Esophagus squamous epithelium (tissue), 5 donors: ENCODE measurements at places on chromosomes 2 and 18.

DNA sequence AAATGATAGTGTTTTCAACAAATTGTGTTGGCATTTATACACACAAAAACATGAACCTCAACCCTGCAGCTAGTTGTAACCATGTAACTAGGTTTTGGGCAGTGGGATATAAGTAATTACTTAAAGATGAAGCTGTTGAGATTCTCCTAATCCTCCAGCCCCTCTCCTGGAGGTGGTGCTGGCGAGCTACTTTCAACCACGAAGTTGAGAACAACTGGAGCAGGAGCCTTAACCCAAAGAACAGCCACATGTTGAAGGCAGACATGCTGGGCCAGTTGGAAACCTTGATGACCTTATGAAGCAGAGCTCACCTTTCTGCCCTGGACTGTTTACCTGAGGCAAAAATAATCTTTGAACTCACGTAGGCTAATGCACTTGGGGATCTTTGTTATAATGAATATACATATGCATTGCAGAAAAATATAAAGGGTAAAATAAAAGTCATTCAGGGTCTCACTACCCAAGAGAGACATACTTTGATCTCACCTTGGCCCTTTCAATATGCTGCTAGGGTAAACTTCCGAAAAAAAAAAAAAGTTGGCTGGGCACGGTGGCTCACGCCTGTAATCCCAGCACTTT is 89.6 kb upstream of the NPAS2 start:
- DNase-seq, result no peak

- no peak for DNase-seq
These were observed 35.2 kb downstream of the CENPO start for GRCh38 chr2:24828238-24828996.

DNA sequence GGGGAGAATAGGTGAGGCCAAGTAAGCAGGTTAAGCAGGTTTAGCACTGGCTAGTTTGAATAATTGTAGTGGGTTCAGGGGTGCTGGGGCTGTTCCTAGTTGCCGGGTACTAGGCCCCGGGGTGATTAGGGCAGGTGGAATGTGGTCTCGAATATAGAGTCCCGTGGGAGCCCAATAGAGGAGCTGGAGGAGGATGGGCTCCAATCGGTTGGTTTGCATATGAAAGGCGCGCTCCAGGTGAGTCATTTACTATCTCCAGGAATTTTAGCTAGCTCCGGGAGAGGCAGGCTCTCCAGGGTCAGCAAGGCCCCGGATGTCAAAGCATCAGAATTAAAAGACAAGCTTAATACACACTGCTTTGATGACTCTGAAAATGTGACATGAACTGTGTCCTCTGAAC is 304.0 kb downstream of the ZNF521 start:
- no peak for DNase-seq

DNA sequence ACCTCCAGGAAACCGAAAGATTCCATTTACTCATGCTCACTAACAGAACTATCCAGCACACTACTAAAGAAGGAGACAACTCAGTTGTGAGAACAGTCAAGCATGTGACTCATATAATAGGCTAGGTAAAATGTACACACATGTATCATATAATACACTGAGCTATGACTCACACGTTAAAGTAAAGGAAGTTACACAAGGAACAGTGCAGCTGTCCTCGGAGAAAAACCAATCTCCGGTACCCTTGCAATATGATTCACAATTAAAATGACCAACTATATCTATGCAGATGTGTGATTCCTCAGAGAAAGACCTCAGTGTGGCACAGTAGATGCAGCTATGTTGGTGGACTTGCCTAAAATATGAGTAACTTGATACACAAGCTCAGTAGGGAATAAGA is 76.5 kb downstream of the STRN start:
- no peak for DNase-seq

DNA sequence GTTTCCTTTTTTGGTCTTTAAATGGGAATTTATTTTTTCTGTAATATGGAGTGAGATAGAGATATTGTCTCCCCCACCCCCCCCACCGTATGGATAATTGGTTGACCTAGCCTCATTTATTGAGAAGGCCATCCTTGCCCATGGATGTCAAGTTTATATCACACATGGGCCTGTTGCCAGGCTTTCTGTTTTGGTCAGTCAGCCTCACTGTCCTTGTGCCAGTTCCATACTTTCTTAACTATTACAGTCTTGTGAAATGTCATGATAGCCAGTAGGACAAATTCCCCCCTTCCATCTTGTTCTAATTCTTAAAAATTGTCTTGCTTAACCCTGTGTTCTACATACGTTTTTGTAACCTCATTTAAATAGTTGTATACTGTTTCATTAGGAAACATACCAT is 12.5 kb downstream of the BABAM2 start:
- DNase-seq, result no peak

GRCh38 chr2:82007071-82007664 is 1702.6 kb upstream of the LRRTM1 start:
- no peak for DNase-seq

DNA sequence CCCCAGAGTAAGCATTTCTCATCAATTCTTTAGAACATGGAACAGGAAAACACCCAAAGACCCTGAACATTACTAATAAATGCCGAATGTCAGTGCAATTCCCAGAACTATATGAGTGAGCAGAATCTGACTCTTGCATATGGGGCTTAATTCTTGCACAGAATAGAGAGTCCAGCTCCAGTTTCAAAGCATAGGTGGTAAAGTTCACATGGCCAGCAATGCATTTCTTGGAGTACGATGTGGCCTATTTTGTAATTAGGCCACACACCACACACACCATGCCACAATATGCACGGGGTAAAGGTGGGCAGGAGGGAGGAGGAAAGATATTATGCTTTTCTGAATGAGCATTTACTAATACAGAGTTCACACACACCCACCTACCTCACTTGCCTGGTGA is 56.5 kb downstream of the PLA2R1 start:
- DNase-seq, result no peak

DNA sequence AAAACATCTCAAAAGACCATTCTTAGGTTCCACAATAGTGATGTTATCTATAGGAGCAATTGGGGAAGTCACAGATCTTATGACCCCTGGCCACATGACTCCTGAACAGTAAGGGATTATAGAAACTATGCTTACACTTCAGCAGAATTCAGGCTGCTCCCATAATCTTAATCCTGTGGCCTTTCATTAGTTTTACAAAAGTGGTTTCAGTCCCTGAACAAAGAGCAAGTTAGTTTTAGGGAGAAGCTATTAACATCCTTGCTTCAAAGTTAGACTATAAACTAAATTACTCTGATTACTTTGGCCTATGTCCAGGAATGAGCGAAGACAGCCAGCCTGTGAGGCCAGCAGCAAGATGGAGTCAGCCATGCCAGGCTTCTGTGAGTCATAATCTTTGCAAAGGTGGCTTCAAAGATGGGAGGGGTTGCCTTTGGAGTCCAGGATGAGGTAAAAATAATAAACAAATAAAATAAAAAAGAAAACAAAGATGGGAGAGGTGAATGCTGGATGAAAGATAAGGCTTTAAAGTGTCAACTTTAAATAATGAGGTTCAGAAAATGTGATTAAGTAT is 168.7 kb upstream of the NDUFV2 start:
- no peak for DNase-seq

DNA sequence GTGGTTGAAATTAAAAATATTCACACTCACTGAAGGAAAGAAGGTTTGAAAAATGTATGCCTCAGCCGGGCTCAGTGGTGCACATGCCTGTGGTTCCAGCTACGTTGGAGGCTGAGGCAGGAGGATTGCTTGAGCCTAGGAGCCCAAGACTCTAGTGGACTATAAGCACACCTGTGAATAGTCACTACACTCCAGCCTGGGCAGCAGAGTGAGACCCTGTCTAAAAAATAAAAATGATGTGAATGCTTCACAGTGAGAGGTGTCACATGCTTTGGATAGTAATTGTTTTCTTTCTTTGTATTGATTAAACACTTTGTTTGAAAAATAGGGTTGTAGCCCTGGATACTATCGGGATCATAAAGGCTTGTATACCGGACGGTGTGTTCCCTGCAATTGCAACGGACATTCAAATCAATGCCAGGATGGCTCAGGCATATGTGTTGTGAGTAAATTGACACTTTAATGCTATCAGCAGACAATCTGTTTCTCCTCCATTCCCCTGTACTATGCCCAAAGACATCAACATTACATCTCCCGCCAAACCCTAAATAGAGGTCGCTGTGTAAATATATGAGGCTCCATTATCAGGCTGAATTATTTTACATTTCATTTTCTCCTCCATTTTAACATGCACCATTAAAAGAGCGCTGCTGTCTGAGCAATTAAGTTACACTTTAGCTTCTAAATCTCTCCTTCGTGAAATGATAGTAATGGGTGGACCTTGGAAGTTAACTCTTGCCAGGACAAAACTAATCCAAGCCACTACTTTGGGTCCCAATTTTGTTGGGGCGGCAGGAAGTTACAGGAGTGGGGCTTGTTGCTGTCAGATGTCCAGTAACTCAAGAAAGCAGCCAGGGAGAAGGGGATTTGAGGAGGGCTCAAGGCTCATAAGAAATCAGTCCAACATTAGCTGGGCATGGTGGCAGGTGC is 138.3 kb upstream of the TTC39C start:
- no peak for DNase-seq

- DNase-seq, result no peak
These were observed 11.9 kb downstream of the WDR43 start for GRCh38 chr2:28906376-28906775.

- DNase-seq, result no peak
These were observed 270.7 kb downstream of the PIEZO2 start for GRCh38 chr18:10878703-10879102.

DNA sequence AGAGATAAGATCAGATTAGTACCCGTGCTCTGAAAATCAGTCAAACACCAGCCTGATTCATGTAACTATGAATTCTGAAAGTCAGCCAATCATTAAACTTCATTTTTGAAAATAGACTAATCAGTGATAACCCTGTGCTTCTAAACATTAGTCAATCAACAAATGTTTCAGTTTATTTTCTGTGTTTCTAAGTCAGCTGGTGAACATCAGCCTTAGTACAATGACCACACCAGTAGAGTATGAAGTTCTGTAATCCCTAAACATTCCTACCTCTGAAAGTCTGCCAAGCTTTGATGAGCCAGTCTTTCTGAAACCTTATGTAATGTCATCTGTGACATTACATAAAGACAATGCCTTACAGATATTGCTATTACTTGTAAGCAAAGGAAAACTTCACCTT is 807.4 kb upstream of the CRIM1 start:
- DNase-seq, result no peak

DNA sequence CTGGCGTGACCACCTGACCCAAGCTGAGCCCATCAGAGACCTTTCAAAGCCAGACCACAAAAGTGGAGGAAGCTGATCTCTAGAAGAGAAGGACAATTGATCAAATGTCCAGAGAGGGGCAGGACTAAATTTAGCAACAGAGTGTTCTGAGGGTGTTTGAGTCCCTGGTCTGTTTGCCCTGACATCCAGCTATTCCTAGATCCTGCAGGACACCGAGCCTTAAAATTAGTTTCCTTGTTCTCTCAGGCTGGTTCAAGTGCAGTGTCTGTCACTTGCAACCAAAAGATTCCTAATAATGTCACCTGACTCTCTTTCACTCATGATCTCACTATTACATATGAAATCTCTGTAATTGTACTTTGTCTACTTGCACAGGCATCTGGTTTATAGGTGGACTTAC is 33.0 kb upstream of the NPAS2 start:
- DNase-seq, result no peak

DNA sequence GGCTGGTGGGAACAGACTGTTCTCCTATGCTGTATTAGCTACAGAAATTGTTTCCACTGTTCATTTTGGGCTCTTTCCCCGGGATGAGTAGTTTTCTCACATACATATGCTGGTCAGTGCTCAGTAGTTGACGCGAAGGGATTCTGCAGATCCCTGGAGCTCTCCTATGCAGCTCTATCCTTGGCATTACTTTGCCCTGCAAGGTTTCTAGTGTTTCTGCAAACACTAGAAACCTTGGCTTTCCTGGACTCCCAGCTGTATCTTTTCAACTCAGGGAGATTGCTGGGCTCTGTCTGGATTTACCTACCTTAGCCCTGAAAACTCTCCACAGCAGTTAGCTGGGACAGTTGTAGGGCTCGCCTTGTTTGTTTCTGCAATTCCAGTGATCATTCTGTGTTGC is 10.9 kb downstream of the KIAA1328 start:
- no peak for DNase-seq

- no peak for DNase-seq
These were observed 251.5 kb upstream of the MEX3C start for GRCh38 chr18:51448949-51449348.

DNA sequence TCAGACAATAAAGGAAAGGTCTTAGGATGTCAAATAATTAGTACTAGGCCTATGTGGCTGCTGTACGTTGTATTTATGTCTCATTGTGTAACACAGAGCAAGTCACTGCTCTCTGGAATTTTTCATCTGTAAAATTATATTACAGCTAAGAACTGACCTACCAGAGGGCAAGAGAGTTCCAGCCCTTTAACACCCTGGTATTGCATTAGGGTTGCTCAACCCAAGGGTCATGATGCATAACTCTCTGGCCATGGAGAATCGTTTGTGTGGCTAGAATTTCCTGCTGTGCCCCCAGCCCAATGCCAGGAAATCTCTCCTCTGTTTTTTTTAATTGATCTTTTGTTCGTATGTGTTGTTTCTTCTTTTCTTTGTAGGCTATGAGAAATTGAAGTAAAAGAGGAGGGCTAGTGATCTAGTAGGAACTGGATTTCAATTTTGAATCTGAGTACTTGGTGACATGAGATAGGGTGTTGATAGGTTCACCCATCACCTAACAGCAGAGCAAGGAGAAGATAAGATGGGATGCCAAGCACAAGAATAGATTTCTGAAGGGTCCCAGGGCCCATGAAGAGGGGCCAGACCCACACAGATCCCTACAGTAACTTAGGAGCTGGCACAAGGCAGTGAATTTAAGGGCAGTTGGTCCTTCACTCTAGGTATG is 571.2 kb upstream of the TNP1 start:
- no peak for DNase-seq

GRCh38 chr2:136049991-136050920 is 64.8 kb upstream of the DARS1 start:
- no peak for DNase-seq

GRCh38 chr2:195674491-195675221 is 17.6 kb downstream of the SLC39A10 start:
- no peak for DNase-seq

DNA sequence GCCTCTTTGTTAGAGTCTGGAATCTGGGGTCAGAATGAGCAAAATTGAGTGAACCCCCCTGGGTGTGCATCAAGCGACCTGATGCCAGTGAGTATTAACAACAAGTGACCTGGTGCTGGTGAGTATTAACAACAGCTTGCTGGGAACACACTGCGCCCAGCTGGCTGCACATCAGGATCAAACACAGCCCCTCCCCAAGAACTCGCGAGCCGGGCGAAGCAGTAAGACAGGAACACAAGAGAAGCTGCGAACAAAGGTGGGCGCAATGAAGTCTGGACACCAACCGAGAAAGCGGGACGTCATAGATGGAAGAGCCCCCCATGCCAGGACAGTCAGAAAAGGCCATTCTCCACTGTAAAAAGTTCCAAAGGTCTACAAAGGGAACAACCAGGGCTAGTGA is 34.3 kb downstream of the CRACDL start:
- DNase-seq, result no peak
